Kidney tubule cell (primary cell): ENCODE measurements at places on chromosomes 1 and 21.

DNA sequence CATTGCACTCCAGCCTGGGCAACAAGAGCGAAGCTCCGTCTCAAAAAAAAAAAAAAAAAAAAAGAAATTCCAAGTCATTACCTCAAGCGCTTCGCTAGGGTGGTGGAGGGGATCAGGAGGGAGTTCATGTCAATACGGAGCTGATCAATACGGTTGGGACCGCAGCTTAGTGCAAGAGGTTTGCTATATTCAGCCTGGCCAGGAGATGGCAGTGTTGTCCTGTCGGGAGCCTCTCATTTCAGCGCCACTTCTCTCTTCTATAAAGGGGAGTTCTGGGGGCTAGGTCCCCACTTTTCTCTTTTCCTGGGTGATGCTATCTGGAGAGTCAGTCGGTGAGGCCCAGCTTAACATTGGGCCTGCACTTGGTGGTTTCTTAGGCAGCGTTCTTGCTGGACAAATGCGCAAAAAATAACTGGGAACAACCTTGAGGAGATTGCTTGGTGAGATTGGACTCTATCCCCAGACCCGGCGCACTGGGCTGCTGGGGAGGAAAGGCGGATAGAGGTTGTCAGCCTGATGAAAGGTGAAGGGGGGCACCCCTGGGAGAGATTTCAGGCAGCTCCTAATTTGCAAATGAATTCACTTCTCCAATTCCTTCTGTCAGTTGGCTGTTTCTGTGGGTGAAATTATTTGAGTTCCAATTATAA is 40.4 kb downstream of the KIAA0040 start:
- peak; percentile 43 for DNase-seq

DNA sequence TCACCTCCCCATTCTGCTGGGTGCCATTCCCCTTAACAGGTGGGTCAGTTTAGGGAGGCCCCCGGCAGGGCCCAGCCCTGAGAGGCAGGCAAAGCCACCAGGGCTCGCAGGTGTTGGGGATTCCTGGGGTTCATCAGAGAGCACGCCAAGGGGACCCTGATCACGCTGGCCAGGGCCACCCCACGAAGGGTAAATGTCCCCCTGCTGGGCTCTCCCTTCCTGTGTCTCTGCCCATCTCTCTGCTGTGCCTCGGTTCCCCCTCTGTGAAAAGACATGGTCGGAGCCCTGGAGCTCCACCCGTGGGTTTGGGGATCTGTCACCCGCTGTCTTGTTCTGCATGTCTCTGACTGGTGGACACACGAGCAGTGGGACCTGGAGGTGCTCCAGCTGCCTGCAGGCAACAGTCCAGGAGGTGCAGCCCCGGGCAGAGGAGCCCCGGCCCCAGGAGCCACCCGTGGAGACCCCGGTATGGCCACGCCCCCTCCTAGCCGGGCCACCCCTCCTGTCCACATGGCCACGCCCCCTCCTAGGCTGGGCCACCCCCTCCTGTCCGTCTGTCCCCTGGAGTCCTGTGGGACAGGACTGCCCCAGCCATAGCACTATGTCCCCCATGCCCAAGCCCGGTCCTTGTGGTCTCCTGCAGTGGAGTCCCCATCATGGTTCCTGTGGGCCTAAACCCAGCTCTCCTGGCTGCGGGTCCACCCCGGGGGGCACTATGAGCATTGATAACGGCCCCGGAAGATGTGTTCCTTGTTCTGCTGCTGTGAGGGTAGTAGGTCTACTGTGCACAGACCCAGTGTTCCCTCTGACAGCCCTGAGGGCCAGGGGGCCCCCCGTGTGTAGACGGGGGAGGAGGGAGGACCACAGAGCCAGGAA is 6.5 kb downstream of the AIRE start:
- DNase-seq, result no peak

DNA sequence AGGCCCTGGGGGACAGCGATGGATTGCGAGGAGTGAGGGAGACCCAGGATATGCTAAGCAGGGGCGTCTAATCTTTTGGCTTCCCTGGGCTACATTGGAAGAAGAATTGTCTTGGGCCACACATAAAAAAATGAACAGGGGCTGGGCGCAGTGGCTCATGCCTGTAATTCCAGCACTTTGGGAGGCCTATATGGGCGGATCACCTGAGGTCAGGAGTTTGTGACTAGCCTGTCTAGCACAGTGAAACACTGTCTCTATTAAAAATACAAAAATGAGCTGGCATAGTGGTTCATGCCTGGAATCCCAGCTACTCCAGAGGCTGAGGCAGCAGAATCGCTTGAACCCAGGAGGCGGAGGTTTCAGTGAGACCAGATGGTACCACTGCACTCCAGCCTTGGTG is 10.8 kb upstream of the PRAMEF12 start:
- DNase-seq, result no peak

GRCh38 chr1:178465011-178465410 is 31.8 kb downstream of the CLEC20A start:
- DNase-seq, result peak; percentile 38

- no peak for DNase-seq
These were observed 10.1 kb upstream of the SAMD11 start for GRCh38 chr1:913491-914130.
